ENCODE measurements at places on chromosomes 2 and 18.

- DNase-seq = no peak
Measured at GRCh38 chr2:236214376-236214995, 46.3 kb upstream of the GBX2 start.

- DNase-seq = no peak
Measured at GRCh38 chr18:65628390-65628789, 122.4 kb upstream of the CDH7 start.

DNA sequence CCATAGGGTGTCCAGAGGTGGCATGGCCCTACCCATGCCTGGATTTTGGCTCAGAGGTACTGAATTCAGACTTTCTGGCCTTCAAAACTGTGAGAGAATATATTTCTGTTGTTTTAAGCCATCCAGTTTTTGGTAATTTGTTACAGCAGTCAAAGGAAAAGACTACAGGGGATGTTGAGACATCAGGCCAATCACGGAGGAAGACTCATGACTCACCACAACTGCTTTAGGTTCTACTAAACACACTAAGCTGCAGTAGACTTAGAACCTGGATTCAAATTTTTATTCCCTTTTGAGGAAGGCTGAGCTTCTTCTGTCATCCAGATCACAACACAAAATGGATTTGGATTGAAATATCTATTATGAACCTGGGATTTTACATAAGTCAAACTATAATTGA, 12.0 kb upstream of the C2orf66 start:
- no peak for DNase-seq

DNA sequence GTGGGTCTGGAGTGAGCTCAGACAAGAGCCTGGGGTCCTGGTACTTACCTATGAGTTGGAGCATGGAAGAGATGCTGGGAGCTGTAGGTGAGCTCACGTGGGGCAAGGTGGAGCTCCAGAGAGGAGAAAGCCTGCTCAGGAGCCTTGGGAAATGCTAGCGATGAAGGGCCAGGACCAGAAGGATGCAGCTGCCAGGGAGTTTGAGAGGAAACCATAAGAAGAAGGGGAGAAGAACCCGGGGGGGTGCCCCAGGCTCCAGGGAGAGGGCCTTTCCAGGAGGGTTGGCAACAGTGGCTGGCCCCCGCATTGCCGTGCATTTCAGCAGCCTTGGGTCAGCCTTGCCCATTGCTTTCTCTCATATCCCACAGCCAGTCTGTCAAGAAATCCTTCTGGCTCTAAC, 268.7 kb downstream of the GLI2 start:
- no peak for DNase-seq

- DNase-seq = no peak
Measured at GRCh38 chr18:13221869-13222855, 3.6 kb downstream of the LDLRAD4 start.

DNA sequence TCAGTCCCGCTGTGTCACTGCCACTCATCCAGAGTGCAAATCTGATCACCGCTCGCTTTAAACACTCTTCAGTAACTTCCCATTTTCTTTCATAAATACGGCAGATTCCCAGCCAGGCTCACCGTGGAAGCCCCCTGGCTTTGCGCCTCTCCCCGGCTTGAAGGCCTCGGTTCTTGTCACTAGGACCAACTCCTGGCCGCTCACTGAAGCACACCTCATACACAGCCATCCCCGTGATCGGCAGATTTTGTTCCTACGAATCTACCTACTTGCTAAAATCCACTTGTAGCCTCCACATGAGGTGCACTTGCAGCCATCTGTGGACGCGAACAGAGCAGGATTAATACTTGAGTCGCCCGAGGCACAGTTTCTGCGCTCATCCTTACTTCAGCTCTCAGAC, 462.4 kb upstream of the MYT1L start:
- DNase-seq = no peak

DNA sequence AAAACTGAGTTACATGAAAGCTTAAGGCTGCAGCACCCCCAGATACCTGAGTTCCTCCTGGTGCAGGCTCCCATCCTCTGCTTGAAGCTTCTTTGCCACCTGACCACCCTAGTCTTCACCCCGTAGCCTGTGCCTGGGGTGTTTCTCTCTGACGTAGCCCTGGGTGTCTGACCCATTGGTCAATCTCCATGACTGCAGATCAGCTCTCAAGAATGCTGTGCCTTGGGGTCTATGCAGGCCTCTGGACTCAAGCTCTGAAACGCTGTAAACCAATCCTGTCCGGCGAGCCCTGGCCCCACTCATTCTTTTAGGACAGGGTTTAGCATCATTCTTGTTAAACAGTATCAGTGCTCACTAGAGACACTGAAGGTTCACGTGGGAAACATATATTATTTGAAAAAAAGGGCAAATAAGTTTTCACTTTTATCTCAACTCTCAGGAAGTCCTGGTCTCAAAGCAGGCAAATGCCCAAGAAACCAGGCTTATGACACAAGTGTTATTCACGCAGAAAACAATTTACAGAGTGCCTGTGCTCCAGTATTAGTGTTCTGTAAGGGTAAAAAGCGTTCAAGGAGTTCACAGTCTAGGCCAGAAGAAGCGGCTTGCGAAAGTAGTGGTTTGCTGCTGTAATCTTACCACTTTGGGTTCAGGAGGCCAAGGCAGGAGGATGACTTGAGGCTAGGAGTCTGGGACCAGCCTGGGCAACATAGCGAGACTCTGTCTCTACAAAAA, 22.8 kb upstream of the PPP4R1 start:
- no peak for DNase-seq

GRCh38 chr2:111652038-111652437, 232.0 kb downstream of the ANAPC1 start:
- DNase-seq = no peak

DNA sequence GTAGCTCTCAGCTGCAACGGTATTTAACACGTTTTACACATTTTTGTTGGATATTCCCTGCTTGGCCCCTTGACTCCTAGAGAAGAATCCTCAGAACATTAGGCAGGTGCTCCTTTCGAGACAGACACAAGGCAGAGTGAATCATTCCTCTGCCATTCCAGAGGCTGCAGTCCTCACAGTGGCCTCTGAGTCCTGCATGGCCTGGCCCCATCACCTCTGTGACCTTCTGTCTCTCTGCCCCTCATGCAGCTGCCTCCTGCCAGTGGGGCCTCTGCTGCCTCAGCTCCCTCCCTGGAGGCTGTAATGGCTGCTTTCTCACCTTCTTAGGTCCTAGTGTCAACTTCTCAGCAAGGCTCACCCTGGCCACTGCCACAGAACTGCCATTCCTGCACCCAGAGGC, 101.3 kb downstream of the PTPRM start:
- DNase-seq = no peak

DNA sequence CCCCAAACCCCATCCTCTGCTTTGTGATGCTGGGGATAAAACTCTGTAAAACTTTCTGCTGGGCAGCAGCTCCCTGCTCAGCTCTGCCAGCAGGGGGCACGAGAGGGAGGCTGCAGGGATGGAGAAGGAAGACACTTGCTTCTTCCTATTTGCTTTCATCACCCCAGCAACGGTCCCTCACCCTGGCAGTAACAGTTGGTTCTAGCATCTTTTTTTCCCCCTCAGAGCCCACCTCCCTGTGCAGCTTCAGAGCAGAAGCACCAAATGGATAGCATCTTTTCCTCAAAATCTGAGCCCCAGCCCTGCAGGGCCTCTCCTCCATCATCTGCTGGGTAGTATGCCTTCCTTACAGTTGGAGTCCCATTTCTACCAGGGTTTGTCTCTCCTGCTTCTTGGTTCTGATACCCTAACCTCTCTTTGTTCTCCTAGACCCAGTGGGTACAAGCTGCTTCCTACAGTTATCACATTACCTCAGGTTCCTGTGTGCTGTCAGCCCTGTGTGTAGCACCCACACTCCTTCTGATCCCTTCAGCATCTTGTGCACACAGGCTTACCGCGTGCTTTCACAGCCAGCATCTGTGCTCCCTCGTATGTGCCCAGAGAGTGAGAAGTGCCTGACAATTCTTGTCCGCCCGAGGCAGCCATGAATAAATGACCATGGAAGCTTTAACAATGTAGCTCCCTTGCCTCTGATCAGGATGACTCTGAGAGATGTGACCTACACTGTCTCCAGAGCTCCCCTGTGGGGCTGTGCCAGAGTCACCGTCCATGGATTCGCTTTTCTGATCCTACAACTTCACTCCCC, 14.5 kb downstream of the CKAP2L start:
- peak; percentile 78 for DNase-seq

DNA sequence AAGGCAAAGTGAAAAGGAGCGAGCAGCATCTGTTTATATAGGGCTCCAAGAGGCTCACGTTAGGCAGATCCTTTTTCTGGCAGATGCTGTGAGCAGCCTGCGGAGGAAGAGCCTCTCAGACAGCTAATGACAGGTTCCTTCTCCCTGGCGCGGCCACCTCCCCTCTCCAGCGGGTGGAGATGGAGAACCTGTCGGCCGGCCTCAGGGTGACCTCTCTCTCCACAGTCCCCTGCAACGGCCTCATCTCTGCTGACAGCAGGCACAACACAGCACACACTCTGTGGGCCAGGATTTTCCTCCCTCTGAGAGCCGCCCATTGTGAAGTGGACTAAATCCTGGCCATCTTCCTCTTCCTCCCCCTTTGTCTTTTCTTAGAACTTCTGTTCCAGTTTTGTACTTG, 119.8 kb downstream of the PRKCE start:
- no peak for DNase-seq

- no peak for DNase-seq
Measured at GRCh38 chr2:79210274-79210917, 50.8 kb upstream of the REG3A start.

DNA sequence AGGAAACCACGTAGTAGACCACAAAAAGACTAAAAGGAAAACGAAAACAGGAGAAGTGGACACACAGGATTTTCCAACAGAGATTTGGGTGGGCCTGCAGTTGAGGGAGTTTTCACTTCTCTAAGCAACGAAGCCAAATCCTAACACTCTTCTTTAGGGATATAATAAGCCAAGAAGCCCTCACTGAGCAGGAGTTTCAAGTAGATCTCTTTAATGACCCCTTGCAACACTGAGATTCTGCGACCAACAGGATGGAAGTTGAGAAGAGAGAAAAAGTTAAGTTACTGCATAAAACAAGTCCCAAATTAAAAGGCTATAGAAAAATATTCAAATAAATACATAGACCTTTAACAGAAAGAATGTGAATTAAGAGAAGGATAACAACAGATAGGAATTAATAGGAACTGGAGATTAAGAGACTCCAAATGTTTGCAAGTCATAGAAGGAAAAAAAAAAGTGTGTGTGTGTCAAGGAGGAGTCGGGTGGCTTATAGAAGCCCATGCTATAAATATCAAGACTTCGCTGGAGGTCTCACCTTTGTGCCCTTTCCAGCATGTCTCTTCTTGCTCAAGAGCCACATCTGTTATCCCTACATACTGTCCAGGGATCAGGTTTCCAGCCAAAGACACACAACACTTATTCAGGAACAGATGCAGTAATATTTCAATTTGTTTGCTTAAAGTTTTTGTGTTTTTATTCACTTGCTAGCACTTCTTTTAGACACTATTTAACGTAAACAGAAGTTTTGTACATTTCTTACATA, 69.4 kb upstream of the ARHGAP28 start:
- DNase-seq = peak; percentile 20

DNA sequence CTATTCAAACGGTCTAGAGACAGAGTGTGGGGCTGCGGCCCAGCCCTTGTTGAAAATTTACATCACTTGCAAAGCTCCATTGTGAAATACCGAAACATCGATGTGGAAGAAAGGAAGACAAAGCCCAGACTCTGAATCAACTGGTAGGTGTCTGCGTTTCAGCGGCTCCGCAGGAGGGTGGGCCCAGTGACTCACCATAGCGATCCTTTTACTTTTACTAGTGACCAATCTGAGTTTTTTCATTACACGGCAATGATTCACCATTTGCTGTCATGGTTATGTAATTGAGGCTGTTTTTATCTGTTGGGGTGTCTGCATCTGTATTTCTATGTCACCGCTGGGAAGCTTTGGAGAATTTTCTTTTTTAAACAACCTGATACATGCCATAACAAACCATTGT, 66.6 kb upstream of the ODC1 start:
- DNase-seq = peak; percentile 86

GRCh38 chr18:13220361-13220991, 1.9 kb downstream of the LDLRAD4 start:
- no peak for DNase-seq

GRCh38 chr2:70608373-70608772, 54.7 kb upstream of the TGFA start:
- no peak for DNase-seq

DNA sequence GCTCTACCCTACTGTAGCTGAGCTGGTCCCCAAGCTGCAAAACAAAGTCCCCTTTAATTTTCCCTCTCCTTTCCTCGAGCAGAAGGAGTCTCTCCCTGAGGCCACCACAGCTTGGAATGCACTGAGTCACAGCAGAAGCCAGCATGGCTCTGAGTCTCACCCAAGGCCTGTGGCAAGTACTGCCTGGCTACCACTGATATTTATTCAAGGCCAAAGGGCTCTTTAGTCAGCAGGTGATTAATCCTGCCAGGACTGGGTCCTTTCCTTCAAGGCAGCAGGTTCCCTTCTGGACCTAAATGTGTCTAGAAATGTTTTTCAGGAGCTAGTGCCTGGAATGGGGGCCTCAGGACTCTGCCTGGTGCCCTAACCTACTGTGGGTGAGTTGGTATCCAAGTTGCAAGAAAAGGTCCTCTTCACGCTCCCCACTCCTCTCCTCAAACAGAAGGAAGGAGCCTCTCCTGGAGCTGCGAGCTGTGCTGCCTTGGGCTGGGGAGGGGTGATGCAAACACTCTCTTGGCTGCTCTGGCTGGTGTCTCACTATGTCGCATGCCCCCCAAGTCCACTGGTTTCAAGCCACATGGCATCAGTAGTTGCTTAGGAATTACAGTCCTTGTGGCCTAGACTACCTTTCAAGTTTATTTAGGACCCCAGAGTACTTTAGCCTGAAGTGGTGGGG, 53.4 kb downstream of the CD28 start:
- DNase-seq = no peak

- DNase-seq = no peak
Measured at GRCh38 chr2:177052471-177052870, 160.1 kb upstream of the HNRNPA3 start.

GRCh38 chr18:68843473-68844089, 45.7 kb downstream of the CCDC102B start:
- no peak for DNase-seq

- DNase-seq = no peak
Measured at GRCh38 chr18:3213300-3214059, 6.3 kb downstream of the MYOM1 start.

All from HTR-8/SVneo (cell line).